ENCODE measurements at places on chromosomes 4 and X. TPM values are rescaled to one million over a fixed set of nuclear protein-coding genes. Genes with fewer than 3 reads are reported as not detected.

GRCh38 chr4:95362906-95363558 is 185.7 kb downstream of the UNC5C start:
- DNase-seq, result peak; percentile 31

GRCh38 chr4:145101091-145101490 is 3.0 kb downstream of the ABCE1 start:
- DNase-seq, result no peak

- DNase-seq, result no peak
Observed at GRCh38 chr4:140103676-140104075, 50.3 kb downstream of the MAML3 start.

DNA sequence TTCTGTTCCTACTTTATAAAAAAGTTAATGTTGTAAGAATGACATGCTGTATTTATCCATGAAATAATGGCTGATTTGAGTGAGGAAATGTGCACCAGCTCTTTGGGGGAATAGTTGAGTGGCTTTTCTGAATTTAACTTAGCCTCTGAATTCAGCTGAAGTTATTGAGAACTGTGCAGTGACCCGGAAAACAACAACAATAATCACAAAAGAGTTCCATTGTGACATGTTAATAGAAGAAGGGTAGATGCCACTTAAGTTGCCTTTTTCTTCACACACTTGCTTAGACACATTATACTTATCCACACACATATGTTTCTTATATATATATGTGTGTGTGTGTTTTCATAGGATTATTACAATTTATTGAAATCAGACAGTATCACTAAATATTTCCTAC is 301.2 kb downstream of the BMPR1B start:
- no peak for DNase-seq

GRCh38 chr4:138864961-138865720 is 150.4 kb upstream of the NOCT start:
- no peak for DNase-seq

- DNase-seq, result no peak
Observed at GRCh38 chr4:98641376-98641775, 17.0 kb downstream of the TSPAN5 start.

DNA sequence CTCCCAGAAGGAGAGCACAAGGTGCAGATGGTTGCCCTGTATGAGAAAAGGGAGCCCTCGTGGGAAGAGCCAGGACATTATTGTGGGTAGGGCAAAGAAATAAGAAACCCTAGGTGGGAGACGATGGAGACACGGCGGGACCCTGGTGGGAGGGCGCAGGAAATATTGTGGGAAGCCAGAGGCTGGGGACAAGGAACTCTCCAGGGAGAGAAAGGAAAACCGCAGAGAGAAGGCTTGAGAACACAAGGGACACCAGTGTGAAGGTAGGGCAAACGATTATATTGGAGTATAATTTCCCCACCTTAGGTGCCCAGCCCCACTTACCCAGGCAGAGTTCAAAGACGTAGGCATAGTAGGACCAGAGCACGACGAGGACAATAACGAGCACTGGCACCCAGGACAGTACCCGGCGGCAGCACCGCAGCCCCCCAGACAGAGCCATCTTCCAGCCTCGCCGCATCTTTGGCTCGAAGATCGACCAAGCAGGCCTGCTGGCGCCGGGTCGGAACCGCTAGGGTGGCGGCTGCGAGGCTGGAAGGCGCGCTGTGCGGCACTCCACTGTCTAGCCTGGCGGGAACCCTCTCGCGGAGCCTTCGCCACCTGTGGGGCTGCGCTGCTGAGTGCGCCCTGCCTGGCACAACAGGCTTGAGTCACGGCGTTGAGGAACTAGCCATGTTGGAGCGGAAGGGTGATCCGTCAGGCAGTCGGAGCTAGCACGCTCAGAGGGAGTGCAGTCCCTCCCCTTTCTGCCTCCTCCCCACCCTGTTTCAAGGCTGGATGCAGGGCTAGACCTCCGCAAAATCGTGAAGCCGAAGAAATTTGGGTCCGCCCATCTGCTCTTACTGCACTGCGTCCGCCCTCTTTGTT is at the start of gene ZDHHC15:
TSS of gene ZDHHC15 (minus strand) at position 473 of the 867 bp plus-strand sequence. CDS start at position 460, 13 bp downstream.
- peak; percentile 19 for DNase-seq

GRCh38 chrX:120309873-120310705 is 1.2 kb downstream of the TMEM255A start:
- DNase-seq, result no peak

DNA sequence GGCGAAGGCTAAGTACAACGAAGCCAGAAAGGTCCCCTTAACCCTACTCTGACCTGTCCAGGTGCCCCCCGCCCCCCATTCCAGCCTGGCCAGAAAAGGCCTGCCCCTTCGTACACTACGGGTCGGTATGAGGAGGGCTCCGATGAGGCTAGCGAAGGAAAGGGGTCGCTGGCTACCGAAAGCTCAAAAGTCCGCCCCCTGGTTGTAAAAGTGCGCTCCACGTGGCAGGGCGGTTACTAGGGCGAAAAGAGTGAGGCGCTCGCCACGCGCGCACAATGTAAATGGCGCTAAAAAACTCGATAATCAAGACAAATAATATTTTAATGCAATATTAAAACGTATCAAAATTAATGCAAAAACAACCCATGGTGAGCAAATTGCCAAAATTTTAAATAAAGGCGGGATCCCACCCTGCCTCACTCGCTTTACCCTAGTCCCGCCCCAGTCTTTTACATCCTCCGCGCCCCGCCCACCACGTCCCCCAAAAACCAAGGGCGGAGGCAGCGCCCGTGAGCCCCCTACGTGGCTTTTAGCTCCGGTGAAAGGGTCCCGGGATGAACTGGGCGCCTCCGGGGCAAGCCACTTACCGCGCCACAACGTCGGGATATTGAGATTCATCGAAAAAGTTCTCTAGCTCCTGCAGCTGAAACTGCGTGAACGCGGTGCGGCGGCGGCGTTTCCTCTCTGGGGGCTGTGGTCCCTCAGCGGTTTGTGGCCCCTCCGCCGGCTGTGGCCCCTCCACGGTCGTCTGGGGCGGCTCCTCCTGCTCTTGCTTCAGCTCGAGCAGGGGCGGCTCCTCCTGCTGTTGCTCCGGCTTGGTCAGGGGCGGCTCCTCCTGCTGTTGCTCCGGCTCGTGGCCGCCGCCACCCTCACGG is 929 bp downstream of the ESX1 start:
- DNase-seq, result no peak

DNA sequence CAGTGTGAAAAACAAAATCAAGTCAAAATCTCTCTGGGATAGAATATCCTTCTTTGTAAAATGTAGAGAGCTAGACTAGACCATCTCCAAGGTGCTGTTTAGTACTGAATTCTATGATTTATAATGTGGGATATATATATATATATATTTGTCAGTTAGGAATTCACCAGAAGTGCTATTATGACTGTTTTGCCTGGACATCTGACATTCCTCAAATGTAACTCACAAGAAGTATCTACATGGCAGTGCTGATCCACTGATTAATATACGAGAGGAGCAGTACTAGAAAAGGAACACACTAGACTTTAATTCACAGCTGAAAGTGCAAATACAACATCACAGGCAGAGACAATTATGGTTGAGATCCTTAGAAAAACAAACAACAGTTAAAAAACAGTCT is 208.9 kb downstream of the GBA3 start:
- DNase-seq, result no peak

GRCh38 chr4:174156239-174156826 is 127.1 kb downstream of the FBXO8 start:
- DNase-seq, result peak; percentile 15

GRCh38 chrX:95678679-95679078 is 1006.0 kb upstream of the DIAPH2 start:
- DNase-seq, result no peak

DNA sequence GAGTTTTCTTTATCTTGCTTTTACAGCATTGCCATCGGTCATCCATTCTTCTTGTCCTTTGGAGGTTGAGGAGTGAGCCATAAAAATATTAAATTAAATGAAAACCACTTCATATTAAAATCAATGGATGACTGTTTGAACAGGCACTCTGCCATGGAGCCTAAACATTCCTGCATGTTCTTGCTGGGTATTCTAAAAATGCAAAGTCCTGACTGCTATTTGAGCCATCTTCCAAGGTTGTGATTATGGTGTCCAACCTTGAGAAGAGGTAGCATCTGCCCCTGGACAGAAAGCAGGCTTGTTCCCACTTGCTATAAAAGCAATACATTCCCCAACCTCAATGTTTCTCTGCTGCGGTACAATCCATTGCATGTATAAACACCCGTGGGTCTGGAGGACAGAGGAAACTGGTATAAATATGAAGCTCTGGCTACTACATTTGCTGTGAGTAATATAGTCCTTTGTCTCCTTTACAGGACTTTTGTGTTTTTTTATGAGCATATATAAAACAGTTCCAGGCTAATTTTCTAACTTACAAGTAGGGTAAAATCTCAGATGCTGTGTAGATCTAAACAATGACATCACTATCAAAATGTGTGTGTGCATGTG is 70.9 kb upstream of the FAT4 start:
- DNase-seq, result no peak

GRCh38 chr4:1975880-1976279 is 32.9 kb downstream of the NELFA start:
- no peak for DNase-seq

DNA sequence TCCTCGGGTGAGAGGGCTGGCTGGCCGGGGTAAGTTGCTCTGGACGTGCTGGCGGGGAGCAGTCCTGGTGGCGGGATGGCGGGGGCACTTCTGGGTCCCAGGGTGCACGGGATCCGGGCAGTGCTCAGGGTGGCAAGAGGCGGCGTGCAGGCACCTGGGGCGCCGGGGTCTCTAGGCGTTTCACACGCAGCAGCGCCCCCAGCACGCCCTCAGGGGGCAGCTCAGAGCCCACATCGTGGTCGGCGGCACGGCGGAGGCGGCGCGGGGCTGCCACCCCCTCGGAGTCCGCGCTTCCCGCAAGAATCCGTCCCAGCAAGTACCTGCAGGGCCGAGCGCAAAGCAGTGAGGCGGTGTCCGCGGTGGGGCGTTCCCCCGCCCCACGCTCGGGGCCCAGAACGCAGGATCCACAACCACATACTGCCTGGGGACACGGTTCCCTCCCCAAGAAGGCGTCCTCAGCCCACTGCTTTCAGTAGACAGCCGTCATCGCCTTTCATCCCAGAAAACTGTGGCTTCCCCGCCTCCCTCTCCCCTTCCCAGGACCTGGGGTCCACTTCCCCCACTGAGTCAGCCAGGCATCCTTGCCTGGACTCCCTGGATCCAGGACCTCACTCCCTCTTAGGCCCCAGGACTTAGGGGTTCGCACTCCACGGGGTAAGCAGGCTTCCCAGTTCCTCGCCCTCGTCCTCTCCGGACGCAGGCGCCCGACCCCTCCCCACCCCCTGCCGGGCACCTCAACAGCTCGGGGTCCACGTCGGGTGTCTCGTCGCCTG is 4.1 kb downstream of the PCSK1N start:
- DNase-seq, result no peak

DNA sequence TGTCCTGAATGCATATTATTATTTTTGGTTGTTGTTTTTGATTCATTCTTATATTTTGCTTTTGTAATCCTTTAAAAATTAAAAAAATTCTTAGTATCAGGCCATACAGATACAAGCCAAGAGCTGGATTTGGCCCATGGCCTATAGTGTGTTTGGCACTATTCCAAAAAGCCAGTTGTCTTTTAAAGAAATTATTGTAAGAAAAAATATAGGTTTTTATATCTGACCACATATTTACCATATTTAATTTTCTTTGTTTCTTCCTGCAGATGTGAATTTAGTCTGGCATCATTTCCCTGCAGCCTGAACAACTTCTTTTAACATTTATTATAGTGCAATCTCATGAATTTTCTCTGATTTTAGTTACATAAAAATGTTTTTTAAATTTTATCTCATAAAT is 652.8 kb upstream of the NR3C2 start:
- DNase-seq, result no peak

DNA sequence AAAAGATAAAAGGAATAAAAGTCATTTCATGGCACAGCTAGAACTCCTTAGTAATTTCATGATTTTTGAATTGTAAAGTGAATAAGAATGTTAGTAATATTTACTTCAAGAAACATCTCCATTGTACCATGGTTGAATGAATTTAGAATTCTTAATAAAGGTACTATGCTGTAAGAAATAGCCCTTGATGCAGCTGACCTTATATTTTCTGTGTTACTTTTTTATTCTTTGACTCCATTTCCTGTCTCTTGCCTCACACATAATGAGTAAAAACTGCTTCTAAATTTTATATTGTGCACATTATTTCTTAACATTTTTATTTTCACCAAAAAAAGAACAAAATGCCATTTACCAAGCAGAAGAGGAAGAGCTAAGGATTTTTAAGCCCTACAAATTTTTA is 81.9 kb upstream of the PDHA2 start:
- DNase-seq, result no peak

DNA sequence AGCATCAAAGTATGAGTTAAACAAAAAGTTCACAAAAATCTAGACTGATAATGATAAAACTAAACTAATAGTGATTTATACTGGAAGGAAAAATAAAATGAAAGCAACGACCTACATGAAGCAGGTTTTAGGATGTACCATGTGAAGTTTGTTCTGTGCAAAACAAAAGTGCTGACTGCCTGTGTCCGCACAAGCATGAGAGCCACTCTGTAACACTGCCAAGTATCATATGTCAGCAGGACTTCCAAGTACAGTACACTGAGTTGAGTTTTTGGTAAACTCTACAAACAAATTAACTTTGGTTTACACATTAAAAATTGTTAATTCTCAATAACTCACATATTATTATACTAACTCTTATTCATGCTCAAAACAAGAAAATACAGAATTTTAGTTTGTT is 459.0 kb downstream of the PDGFC start:
- no peak for DNase-seq

DNA sequence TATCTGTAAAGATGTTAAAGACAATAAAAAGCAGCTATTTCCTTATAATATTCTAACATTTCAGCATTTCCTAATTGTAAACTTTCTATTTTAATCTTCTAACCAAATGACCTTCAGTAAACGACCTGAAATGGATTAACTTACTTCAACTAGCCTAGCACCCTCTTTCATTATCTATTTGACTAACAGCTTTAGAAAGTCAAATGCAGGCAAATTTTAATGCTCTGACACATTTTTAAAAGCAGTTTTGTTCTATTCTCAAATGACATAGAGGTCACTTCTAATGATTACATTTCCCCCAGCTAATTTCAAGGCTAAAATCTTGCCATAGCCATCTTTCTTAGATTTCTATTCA is 41.9 kb downstream of the SLC7A11 start:
- no peak for DNase-seq

The DMRTC1 gene
- polyA plus RNA-seq, result 0.33 TPM

The KCND1 gene
- 2.1 TPM for polyA plus RNA-seq

The ATP2B3 gene
- 0.14 TPM for polyA plus RNA-seq

Measured in right renal cortex interstitium (tissue), 3 donors.